ENCODE measurements at places on chromosomes 2 and 18.

- DNase-seq = no peak
Observed at GRCh38 chr2:7356909-7357584, 439.8 kb downstream of the RNF144A start.

DNA sequence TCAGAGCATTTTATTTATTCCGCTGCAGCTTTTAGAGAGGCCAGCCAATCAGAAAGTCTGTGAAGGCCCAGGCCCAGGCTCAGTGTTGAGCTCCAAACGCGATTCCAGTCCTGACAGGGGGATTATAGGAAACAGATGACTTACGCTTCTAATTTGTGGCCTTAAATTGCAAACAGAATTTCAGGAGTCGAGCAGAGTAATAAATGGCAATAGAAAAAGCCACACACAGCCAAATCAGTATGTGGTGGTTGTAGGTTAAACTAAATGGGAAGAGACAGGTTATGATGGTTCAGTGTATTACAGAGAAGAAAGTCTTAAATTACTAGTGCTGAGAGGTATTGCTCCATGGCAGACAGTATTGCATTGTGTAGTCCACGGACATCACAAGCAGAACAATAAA lies 131.0 kb upstream of the ZEB2 start:
- no peak for DNase-seq

GRCh38 chr2:126770466-126770865 lies 114.5 kb downstream of the GYPC start:
- DNase-seq = no peak

DNA sequence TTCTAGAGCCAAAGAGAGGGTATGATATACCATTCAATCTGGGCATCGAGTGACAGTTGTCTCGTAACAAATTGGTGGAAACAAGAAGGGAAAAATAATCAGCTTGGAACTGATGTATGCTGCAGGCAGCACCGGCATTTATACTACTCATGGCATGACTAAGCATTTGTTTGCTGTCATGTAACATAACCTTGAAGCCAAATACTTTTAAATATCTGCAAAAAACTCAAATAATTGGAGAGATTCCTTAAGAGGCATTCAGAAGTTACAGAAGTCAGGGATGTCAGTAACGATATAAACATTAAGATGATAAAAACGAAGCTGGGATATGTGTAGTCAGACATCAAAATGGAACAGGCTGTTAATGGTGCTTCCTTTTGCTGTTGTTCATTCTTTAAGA lies 157.3 kb upstream of the MMADHC start:
- no peak for DNase-seq

DNA sequence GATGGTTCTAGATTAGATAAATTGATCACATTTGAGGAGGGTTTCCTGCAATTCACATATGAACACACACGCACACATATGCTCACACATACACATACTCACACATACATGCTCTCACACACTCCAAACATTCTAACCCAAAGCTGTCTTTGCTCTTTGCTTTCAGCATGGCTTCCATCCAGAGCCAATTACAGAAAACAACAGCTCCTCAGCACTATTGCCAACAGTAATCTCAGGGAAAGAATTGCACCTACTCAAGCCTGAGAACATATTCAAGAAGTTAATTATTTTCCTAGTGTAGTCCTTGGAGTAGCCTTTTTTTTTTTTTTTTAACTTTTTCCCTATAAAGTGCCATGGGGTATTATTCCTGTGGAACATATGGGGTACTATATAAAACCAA lies 246.9 kb upstream of the PARD3B start:
- DNase-seq = no peak

- DNase-seq = no peak
Observed at GRCh38 chr2:8653485-8653884, 28.4 kb upstream of the ID2 start.

GRCh38 chr18:65811307-65811706 lies 60.5 kb downstream of the CDH7 start:
- DNase-seq = no peak

Data from AML-193 (cell line).